Fibroblast of skin of right biceps (primary cell): ENCODE measurements at places on chromosomes 6 and 20.
A peak's percentile ranks its signal among the peaks of the same experiment; 100 is the strongest.

GRCh38 chr6:137399881-137400443 is 94.2 kb downstream of the OLIG3 start:
- no peak for DNase-seq

DNA sequence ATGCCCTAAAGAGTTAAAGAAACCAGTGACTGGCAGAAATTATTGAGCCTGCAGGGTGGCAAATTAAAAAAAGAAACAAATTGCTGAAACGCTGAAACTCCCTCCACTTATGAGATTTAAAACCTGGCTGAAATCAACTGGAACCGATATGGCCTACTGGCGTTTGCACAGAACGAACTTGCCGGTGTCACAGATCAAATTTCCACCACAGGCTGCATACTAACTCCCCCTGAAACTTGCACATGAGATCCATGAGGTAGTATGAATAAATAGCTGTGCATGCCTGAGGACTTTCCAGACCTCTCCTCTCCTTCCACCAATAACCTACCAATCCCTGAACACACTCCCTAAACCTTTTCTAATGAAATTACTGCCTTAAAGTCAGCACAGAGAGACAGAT is 150.4 kb downstream of the RNGTT start:
- no peak for DNase-seq

DNA sequence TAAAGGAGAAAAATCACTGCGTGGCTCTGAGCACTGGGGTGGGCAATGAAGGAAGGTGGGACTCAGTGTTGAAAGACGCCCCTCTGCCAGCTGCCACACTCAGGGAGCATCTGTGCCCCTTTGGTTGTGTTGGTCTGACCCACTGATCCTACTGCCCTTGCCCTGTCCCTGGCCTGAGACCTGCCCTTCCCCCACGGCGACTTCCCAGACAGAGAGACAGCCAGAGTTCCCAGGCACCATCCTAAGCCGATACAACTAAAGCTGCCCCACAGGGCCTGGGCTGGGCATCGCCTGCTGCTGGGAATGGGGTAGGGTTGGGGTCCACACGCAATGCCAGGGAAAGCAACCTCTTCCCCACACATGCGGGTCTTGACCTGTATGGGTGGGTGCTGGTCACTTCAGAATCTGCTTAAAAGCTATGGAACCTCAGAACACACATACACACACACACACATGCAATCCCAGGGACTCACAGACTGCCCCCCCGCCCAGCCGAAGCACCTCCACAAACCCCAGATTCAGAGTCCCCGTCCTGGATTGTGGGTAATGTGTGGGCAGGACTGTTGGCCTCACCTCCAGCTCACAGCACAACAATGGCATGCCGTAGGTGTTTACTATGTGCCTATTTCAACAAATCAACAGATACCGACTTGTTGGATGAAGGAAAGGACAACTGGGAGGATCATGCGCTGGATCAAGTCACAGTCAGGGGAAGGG is 10.9 kb upstream of the SPDEF start:
- no peak for DNase-seq

DNA sequence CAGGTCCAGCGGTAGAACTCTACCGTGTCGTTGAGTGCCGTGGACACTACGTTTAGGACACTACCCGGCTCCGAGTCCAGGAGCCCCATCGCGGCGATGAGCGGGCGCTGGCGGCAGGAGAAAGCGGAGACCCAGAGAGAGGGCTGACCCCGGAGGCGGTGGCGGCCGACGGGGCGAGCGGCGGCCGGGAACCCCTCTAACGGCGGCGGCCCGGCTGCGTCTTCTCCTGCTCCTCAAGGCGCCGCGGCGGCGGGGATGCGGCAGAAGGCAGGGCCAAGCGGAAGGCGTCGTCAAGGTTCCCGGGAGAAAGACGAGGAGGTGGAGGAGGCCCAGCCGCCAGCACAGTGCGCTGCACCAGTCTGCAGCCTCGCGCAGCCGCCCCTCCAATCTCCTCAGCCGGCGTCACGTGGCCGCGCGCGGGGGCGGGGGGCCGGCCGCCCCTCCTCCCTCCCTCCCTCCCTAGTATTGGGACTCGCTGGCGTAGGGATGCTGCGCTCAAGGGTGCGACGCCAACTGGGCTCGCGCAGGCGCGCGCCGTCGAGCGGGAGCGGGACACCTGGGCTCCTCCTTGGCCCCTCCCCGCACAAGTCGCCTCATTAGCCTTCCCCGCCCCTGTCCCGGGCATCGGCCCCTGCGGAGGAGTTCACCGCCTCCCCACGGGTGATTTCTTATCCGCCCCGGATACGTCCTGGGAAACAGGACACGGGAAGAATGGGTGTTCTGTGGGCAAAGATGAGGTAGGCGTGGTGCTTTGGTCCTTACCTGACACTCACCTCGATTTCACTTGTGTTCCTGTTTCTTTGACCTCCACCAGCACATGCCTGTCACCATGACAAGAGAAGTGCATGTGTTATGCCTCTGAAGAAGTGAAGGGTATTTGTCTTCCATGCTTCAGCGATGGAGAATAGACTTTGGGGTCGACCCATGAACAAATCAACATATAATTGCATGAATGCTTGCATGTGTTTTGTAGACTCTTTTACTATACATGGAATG is at the start of gene ELOVL4:
TSS of gene ELOVL4 (minus strand) at position 363 of the 996 bp plus-strand sequence. CDS start at position 89, 274 bp downstream.
- DNase-seq = peak; percentile 86

GRCh38 chr6:107292715-107293271 is 166.6 kb downstream of the PDSS2 start:
- DNase-seq = no peak

DNA sequence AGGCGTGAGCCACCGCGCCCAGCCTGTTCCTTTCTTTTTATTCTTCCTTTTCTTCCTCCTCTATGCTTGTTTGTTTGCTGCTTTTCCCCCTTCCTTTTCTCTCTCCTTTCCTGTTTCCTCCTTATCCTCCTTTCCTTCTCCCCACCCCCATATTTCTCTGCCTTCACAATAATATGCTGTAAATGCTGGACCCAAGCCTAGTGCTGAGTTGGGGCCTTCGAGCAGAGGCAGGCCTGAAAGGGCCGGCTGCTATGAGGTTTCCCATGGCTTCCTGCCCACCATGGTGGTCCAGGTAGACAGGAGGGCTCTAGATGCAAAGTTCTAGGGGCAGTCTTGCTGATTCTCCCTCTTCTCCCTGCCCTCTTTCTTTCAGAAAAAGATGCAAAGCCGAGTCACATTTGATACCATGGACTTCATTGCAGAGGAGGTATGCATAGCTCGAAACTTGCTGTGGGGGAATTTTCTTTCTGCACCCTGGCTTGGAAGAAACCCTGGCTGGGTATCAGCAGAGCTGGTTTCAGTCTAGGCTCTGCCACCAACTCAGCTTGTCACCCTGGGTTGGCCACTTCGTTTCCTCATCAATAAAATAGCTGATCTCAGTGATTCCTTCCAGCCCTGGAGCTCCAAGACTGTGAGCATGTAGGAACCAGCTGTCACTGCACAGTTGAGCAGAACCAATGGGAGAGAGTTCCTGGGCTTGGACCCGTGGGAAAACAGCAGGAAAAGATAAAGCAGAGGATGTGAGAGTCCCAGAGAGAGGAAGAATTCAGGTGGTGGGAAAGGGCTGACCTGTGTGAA is 7.4 kb downstream of the CNBD2 start:
- DNase-seq = no peak

- peak; percentile 51 for DNase-seq
Observed at GRCh38 chr20:54228841-54229240, 21.0 kb downstream of the PFDN4 start.

GRCh38 chr20:10625641-10626040 is 48.2 kb downstream of the JAG1 start:
- peak; percentile 30 for DNase-seq

GRCh38 chr20:57977141-57977540 is 251.3 kb downstream of the ANKRD60 start:
- no peak for DNase-seq

GRCh38 chr20:59308493-59309201 is 8.2 kb downstream of the EDN3 start:
- no peak for DNase-seq

GRCh38 chr6:11732036-11732631 is 46.5 kb downstream of the ADTRP start:
- DNase-seq = peak; percentile 70

DNA sequence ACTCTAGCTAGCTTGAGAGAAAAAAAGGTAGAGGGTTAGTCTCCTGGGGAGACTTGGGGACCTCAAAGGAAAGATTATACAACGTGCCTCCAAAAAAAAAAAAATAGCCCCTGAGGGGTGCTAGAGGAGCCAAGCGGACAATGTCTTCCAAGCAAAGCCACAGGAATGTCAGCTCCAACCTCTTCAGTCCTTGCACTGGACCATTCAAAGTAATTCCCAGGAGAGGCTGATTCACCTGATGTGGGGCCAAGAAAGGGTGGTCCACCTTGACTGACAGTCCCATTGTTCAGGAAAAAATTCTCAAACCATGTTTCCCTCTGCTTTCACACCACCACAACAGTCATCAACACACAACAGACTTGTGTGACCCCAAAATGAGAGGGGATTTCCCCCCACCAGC is 30.7 kb downstream of the ASIP start:
- DNase-seq = peak; percentile 86

GRCh38 chr6:117194978-117195377 is 70.4 kb upstream of the VGLL2 start:
- DNase-seq = no peak

DNA sequence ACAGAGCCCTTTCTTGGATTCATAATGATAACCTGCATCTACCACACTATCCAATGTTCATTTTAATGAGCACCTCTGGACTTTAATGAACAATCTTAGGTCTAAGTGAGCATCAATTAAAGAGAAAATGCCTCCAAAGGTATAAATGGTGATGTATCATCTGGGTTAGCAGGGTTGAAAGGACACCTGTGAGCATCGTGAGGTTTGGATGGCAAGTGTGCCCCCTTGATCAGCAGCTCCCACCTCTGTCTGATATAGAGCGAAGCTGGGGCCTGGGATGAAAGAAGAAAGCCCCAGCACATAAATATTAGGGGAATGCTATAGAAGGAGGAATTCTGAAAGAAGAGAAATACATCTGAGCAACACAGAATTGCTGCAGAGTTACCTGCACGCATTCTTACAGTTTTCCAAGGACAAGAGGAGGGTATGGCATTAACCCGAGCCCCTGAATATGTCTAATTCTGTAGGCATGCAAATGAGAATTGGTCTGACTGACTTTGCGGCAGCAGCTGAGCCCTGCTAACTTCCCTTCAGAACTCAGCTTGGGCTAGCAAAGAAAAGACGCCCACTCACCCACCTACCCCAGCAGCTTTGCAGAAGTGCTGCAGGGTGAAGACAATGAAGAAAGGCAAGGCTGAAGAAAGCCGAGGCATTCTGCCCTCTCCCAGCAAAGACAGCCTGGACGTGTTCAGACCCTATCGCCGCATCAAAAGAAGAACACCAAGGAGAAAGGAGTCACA is 136.2 kb downstream of the GMPR start:
- no peak for DNase-seq

GRCh38 chr20:64179805-64180204 is 15.6 kb downstream of the MYT1 start:
- DNase-seq = no peak

- DNase-seq = no peak
Observed at GRCh38 chr6:57248311-57248895, 26.3 kb upstream of the RAB23 start.

DNA sequence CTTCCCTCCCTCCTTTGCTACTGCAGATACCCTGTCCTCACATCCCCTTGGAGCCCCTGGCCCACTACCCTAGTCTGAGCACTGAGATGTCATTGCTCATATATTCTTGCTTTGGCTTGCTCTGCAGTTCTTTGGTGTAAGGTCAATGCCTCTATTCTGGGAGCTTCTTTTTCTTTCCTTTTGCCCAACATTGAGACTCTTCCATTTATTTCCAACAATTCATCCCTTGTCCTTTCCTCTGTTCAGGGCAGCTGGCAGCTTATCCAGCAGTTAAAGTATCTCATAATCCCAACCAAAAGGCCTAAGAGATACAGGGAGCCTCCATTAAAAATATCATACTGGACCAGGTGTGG is 23.6 kb downstream of the L3MBTL1 start:
- no peak for DNase-seq

GRCh38 chr20:58293453-58293852 is 16.1 kb upstream of the RAB22A start:
- no peak for DNase-seq

DNA sequence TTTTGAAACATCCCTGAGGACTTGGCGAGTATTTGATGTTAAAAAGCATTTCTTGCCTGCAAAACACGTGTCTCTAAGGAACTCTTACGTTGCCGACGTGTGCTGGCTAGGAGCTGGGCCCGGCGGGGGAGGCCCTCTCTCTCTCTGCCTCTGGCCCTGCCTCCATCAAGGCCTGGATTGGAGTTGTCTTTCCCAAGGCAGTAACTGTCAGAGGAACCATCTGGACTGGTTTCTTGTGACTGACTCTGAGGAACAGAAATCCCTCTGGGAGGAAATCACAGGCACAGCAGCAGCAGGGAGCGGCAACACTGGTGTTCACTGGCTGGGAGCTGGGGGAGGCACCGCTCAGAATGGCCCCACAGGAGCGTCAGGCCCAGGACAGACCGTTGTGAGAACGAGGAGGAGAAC is 244.2 kb downstream of the NRN1 start:
- DNase-seq = no peak

- no peak for DNase-seq
Observed at GRCh38 chr20:48359692-48360341, 468.0 kb downstream of the PREX1 start.

DNA sequence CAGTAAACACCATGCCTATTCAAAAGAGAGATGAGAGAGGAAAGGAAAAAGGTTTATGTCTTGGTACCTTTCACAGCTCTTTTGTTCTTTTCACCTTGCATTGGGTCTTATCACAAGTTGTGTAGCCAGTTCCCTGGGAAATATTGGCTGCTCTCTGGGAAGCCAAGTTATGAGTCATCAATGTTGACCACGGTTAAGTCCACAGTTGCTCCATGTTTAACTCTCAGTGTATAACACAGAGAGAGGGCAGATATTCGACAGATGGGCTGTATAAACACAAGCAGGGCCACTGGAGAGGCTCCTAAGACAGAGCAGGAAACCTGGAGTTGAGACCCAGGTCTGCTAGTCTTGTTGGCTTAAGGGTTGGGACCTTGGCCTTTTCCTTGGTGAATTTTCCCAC is 718.6 kb downstream of the QKI start:
- peak; percentile 5 for DNase-seq

DNA sequence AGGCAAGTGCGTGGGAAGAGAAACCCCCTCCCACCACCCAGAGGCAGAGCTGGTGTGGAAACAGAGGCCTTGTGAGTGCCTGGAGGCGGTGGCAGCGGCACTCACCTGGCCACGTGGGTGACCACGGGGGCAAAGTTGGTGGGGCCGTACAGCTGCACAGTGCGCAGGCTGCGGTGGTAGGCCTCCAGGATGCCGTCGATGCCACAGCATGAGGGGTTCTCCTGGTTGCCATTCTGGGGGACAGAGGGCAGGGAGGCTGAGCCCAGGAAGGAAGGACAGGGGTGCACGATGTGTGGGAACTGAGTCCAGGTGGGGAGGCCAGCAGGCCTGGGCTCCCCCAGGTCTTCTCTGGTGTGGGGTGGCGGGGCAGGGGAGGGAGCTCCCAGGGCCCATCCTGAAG is 47.7 kb downstream of the RAB44 start:
- DNase-seq = no peak

DNA sequence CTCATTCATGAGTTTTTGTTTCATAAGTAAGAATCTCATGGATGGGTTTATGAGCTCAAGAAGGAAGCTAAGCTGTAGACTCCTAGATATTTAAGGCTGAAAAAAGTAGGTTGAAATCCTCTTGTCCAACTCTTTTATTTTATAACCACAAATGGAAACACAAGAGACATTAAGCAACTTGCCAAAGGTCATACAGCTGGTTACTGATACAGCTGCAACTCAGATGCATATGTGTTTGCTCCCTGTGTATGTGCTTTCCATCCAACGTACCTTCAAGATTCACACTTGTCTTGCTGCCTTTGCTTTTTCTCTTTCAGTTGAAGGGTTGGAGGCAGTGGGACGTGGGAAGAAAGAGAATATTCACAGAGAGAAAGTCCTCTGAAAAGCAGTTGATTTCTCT is 153.5 kb upstream of the STMND1 start:
- no peak for DNase-seq
